ENCODE measurements at places on chromosomes 7 and 10.
A peak's percentile ranks its signal among the peaks of the same experiment; 100 is the strongest.

DNA sequence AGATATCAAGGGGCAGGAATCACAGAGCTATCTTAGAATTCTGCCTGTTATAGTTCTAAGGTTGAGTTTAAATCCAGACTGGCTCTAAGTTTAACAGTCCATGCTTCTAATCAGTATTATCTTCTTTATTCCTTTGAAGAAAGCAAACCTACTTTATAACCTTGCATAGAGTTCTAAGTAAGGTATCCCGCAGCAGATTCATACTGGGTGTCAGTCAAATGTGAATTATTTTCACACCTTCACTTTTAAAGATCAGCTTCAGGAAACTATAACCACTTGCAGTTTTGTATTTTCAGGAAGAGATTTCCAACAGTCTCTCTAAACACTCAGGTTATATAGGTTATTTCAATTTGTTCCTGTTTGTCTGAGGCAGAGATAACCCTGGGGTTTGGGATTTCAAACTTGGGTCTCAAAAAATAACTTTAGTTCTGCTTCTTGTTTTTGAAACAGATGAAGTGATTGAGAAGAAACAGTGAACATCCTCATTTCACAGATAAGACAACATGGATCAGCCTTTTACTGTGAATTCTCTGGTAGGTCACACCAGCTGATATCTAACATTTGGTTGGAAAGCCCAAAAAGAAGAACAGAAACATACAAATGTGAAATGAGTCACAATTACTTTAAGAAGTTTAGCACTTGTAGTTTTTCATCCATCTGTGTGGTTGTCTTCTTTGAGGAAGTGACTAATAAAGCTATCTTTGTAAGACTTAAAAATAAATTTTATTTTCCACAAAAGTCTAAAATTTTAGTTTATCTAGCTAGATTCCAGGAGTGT, 21.4 kb downstream of the STAMBPL1 start:
- H3K27me3 ChIP-seq: no peaks in the 10 kb centered on the region
- H3K4me1 ChIP-seq: peaks cover 40% of the 10 kb centered on the region
- DNase-seq: peak; percentile 69
- H3K36me3 ChIP-seq: peaks cover 33% of the 10 kb centered on the region

DNA sequence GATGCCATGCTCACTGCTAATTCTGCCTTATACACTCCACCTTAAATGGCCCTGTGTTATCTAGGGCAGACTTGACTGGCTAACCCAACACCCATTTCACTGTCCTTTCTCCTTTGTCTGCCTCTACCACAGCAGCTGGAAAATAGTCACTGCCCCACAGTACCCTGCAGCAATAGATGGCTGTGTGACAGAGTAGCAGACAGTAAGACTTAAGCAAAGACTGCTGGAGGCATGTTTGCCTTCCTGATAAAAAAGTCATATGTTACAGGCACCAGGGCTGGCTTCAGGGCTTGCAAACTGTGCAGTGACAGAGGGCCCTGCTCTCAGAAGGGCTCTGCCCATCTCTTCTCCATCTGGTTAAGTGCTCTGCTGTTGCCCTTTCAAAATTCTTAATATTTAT, 332.6 kb upstream of the GHITM start:
- no peaks in the 10 kb centered on the region for H3K27me3 ChIP-seq
- no peak overlapping the region for H3K4me3 ChIP-seq
- no peak for DNase-seq

GRCh38 chr7:1811850-1812508, 141.9 kb downstream of the ELFN1 start:
- no peaks in the 10 kb centered on the region for H3K27me3 ChIP-seq
- H3K4me1 ChIP-seq: no peaks in the 10 kb centered on the region
- H3K36me3 ChIP-seq: no peaks in the 10 kb centered on the region
- no peak overlapping the region for H3K27ac ChIP-seq
- no peak for DNase-seq

DNA sequence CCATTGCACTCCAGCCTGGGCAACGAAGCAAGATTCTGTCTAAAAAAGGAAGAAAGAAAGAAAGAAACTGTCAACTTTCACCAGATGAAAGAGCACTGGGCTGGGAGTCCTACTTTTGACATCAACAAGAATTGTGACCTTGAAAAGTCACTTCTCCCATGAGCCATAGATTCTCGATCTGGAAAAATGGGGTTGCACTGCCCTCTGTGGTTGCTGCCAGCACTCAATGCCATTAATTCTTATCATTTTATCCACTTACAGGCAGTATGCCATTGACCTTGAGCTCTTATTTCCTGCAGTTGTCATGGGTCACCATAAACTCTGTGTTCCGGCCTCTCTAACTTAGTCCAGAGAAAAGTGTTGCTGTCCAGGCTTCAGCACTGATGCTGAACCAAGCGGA, 137.2 kb downstream of the NOC3L start:
- peaks cover 9% of the 10 kb centered on the region for H3K4me1 ChIP-seq
- peak; percentile 20 for DNase-seq
- no peak overlapping the region for H3K4me3 ChIP-seq
- no peaks in the 10 kb centered on the region for H3K27me3 ChIP-seq

DNA sequence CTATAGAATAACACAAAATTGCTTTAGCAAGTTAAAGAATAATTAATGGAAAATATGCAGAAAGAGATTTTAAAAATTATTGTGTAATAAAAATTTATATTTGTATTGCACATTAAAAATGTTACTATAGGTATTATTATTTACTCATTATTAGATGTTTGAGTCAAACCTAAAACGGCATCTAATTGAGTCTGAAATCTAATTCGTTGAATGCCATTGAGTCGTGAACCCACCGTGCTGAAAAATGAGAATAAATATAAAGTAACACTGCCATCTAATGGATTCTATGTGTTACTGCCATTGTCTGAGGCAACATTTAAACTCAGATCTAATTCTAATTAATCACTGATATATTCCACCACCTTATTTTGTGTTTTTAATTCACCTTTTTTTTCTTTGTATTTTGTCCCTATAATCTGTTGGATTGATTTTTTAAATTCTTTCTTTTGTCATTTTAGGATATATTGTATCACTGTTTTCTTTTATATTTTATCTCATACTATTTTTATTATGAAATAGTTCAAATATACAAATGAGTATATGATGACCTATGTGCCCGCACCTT, 62.2 kb downstream of the SAMD9 start:
- H3K4me3 ChIP-seq: no peak overlapping the region
- H3K4me1 ChIP-seq: no peaks in the 10 kb centered on the region
- no peaks in the 10 kb centered on the region for H3K27me3 ChIP-seq
- no peak overlapping the region for H3K27ac ChIP-seq

- DNase-seq: peak; percentile 24
- no peaks in the 10 kb centered on the region for H3K36me3 ChIP-seq
- no peak overlapping the region for H3K27ac ChIP-seq
- H3K27me3 ChIP-seq: no peaks in the 10 kb centered on the region
- peaks cover 26% of the 10 kb centered on the region for H3K4me1 ChIP-seq
Measured at GRCh38 chr7:24783698-24784097, 26.4 kb upstream of the GSDME start.

DNA sequence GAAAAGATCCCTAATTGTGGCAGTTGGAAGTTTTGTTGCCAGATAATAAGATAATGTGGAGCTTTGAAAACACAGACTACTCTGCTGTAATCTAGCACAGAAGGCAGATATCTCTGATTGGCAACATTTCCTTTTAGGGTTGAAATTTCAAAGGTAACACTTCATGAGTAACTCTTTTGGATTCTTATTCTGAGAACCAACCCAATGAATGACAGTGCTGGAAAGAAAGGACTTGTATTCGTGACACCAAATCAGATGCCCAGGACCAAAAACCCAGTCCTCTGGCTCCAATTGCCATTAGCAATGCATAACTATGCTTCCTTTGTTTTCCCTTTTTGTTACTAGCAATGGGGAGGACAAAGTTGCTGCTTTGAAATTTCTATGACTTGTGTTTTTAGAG, 41.0 kb upstream of the ELMO1 start:
- no peak for DNase-seq
- H3K4me1 ChIP-seq: no peaks in the 10 kb centered on the region
- H3K27ac ChIP-seq: no peak overlapping the region
- H3K4me3 ChIP-seq: no peak overlapping the region

DNA sequence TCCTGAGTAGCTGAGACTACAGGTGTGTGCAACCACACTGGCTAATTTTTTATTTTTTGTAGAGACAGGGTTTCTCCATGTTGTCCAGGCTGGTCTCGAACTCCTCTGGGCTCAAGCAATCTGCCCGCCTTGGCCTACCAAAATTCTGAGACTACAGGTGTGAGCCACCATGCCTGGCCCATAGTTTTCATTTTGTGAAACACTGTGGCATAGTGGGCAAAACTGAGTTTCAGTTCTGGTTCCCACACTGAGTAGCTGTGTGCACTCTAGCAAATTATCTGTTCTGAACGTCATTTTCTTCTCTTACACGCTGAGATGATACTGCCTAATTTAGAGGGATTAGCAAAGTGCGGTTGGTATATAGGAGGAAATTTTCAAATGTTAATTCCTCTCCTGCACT, 13.5 kb downstream of the ATP5MK start:
- DNase-seq: no peak
- no peak overlapping the region for H3K4me3 ChIP-seq
- H3K36me3 ChIP-seq: peaks cover 17% of the 10 kb centered on the region
- H3K4me1 ChIP-seq: no peaks in the 10 kb centered on the region
- no peaks in the 10 kb centered on the region for H3K27me3 ChIP-seq

DNA sequence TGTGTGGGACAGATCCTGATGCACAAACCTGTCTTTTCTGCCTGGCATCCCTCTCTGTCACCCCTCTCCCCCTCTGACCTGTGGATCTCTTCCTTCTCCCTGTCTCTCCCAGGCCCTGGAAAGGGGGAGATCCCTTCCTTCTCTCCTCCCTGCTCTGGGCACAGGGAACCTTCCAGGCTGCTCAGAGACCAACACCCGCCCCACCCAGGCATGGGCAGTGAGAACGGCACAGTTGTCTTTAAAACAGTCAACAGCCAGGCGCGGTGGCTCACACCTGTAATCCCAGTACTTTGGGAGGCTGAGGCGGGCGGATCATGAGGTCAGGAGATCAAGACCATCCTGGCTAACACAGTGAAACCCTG, 34.7 kb downstream of the KCNH2 start:
- no peak overlapping the region for H3K27ac ChIP-seq
- no peaks in the 10 kb centered on the region for H3K4me1 ChIP-seq
- no peaks in the 10 kb centered on the region for H3K36me3 ChIP-seq
- H3K27me3 ChIP-seq: peaks cover 13% of the 10 kb centered on the region
- DNase-seq: no peak

- H3K27ac ChIP-seq: no peak overlapping the region
- no peaks in the 10 kb centered on the region for H3K27me3 ChIP-seq
- no peak for DNase-seq
- H3K4me1 ChIP-seq: no peaks in the 10 kb centered on the region
- no peak overlapping the region for H3K4me3 ChIP-seq
- H3K36me3 ChIP-seq: no peaks in the 10 kb centered on the region
Measured at GRCh38 chr10:124221356-124222317, 128.2 kb upstream of the CHST15 start.

GRCh38 chr7:45417268-45417667, 156.9 kb upstream of the ADCY1 start:
- no peak overlapping the region for H3K4me3 ChIP-seq
- no peaks in the 10 kb centered on the region for H3K4me1 ChIP-seq
- no peak for DNase-seq
- H3K27me3 ChIP-seq: peaks cover 9% of the 10 kb centered on the region
- H3K27ac ChIP-seq: no peak overlapping the region
- H3K36me3 ChIP-seq: no peaks in the 10 kb centered on the region

DNA sequence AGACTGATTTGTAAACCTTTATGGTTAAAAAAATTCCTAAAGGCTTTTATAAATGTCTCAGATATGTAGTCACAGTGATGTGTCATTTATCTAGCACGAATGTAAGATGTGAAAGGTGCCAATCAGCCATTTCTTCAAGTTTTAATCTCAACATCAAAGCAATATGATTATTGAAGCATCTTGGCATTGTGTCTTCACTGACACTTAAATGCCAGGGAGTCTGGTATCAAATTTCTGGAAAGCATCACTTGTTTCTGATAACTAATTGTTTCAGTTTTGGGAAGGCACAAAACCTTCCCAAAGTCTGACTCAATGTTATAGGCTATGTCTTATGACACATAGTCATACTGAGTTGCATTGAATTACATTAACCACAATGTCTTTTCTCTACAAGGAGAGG, 492.0 kb upstream of the CNTNAP2 start:
- H3K27ac ChIP-seq: no peak overlapping the region
- H3K4me1 ChIP-seq: no peaks in the 10 kb centered on the region
- H3K36me3 ChIP-seq: no peaks in the 10 kb centered on the region
- no peak for DNase-seq
- H3K27me3 ChIP-seq: no peaks in the 10 kb centered on the region
- no peak overlapping the region for H3K4me3 ChIP-seq

GRCh38 chr10:31261511-31262311, 57.3 kb upstream of the ZEB1 start:
- no peaks in the 10 kb centered on the region for H3K36me3 ChIP-seq
- DNase-seq: peak; percentile 89
- no peaks in the 10 kb centered on the region for H3K27me3 ChIP-seq
- peak overlapping the region; percentile 80 for H3K27ac ChIP-seq
- peaks cover 38% of the 10 kb centered on the region for H3K4me1 ChIP-seq

- no peak overlapping the region for H3K27ac ChIP-seq
- no peaks in the 10 kb centered on the region for H3K27me3 ChIP-seq
- H3K4me1 ChIP-seq: no peaks in the 10 kb centered on the region
- DNase-seq: peak; percentile 10
- H3K36me3 ChIP-seq: no peaks in the 10 kb centered on the region
- no peak overlapping the region for H3K4me3 ChIP-seq
Measured at GRCh38 chr10:77620731-77621130, 16.9 kb downstream of the KCNMA1 start.

DNA sequence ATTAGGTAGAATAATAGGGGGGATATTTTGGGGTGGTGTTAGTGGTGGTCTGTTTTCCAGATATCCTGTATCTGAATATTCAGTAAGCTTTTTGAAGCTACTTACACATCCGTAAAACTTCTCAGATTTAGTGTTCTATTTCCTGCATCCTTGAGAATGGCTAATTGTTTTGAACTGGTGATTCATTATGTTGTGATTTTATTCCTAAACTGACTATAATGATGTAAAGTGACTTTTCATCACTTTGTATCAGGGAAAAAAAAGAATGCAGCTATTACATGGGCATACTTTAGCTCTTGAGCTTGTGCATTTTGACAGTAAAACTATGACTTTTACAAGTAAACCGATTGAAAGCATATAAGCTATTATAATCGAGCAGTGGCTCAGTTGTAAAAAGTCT, 18.2 kb downstream of the WAC start:
- DNase-seq: peak; percentile 45
- H3K4me3 ChIP-seq: no peak overlapping the region
- peaks cover 18% of the 10 kb centered on the region for H3K4me1 ChIP-seq
- H3K27ac ChIP-seq: peak overlapping the region; percentile 29

- no peaks in the 10 kb centered on the region for H3K36me3 ChIP-seq
- no peak overlapping the region for H3K4me3 ChIP-seq
- H3K27me3 ChIP-seq: no peaks in the 10 kb centered on the region
- H3K4me1 ChIP-seq: no peaks in the 10 kb centered on the region
- DNase-seq: no peak
- no peak overlapping the region for H3K27ac ChIP-seq
Measured at GRCh38 chr7:52311886-52312285, 723.5 kb upstream of the POM121L12 start.

- no peaks in the 10 kb centered on the region for H3K36me3 ChIP-seq
- no peak for DNase-seq
- no peaks in the 10 kb centered on the region for H3K27me3 ChIP-seq
Measured at GRCh38 chr7:96322373-96322695, 436 bp upstream of the SLC25A13 start.

All from GM23248 (cell line).